ENCODE measurements at places on chromosomes 7 and 10.

DNA sequence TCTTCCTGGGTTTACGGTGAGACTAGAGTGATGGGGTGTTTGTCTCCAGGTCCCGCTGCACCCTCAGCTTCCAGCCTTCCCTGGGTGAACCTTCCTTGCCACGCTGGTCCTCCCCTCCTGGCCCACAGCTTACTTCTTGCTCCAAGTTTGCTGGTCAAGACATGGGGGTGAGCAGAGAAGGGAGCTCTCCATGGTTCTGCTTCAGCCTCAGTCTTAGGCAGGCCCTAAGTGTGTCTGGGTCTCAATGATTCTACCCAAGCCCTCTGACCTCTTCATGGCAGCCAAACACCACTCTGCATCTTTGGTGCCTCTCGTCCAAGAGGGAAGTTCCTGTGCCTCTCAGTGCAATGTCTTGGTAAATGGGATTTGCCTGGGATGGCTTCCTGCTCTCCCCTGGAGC, 356.5 kb upstream of the KLF6 start:
- DNase-seq: peak; percentile 10

DNA sequence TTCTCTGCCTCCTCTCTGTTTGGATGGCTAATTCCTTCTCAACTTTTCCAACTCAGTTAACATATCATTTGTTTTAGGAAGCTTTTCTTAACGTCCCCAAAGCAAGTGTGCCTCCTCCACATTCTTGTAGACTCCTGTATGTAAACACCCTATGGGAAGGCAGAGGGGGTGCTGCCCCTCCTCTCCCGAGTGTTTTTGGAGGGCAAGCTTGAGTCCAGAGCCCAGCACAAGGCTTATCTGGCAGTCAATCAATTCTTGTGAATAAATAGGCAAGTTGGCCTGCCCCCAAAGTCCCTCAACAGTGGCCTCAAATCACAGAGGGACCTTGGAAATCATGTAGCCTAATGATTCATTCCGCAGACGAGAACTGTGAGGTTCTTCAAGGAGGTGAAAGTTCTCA, 305.6 kb downstream of the RPS24 start:
- no peak for DNase-seq

GRCh38 chr10:12909836-12910185, 91.7 kb downstream of the CCDC3 start:
- DNase-seq: no peak

DNA sequence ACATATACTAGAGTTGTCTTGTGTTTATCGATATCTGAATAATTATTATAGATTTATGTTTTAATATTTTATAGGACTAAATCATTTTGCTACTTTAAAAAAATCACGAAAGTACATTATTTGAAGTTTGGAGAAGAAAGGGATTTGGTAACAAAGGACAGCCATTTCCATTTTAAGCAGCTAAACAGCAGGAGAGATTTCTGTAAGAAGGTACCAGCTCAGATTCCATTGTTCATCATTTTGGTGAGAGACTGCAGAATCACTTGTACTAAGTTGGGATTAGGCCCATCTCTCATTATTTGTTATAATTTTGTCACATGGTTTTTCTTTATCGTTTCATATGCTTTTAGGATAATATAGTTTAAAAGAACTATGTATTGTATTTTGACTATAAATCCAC, 46.7 kb downstream of the PALS2 start:
- no peak for DNase-seq

DNA sequence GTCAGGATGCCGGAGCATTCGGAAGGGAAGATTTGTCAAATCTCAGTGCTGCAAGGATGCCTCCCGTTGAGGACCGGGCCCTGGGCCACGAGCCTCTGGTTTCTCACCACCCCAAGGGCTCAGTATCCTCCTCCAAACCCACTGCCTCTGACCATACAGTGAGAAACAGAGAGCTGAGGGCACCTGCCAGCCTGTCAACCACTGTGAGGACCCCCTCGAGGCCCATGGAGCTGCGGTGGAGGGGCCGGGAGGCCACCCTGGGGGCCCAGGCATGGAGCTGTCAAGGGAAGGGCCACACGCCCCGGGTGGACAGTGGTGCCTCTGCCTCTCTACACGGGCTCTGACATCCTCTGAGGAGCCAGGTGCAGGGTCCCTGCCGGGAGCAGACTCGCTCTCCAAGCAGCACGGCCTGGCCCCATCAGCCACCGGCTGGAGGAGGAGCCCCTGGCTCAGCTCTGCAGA, 248.0 kb upstream of the TCERG1L start:
- no peak for DNase-seq

GRCh38 chr7:95046494-95047240, 139.3 kb downstream of the PPP1R9A start:
- no peak for DNase-seq

- no peak for DNase-seq
Measured at GRCh38 chr7:39631736-39632308, 8.4 kb downstream of the RALA start.

DNA sequence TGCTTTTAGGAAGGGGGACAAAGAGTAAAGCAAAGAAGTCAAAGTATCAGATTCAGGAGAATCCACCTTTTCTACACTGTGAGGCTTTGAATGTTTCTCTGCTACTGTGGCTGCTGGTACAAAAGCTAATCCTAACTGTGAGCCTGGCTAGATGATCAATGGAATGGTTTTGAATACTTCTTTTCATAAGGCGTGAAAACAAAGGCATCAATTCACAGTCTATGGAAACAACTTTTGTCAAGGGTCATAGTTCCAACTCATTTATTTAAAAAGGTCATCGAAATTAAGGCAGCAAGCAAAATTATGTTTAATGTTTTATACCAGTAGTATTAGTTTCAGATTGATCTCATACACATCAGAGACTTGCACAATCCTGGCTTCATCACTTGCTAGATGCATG, 118.1 kb downstream of the CTTNBP2 start:
- no peak for DNase-seq

DNA sequence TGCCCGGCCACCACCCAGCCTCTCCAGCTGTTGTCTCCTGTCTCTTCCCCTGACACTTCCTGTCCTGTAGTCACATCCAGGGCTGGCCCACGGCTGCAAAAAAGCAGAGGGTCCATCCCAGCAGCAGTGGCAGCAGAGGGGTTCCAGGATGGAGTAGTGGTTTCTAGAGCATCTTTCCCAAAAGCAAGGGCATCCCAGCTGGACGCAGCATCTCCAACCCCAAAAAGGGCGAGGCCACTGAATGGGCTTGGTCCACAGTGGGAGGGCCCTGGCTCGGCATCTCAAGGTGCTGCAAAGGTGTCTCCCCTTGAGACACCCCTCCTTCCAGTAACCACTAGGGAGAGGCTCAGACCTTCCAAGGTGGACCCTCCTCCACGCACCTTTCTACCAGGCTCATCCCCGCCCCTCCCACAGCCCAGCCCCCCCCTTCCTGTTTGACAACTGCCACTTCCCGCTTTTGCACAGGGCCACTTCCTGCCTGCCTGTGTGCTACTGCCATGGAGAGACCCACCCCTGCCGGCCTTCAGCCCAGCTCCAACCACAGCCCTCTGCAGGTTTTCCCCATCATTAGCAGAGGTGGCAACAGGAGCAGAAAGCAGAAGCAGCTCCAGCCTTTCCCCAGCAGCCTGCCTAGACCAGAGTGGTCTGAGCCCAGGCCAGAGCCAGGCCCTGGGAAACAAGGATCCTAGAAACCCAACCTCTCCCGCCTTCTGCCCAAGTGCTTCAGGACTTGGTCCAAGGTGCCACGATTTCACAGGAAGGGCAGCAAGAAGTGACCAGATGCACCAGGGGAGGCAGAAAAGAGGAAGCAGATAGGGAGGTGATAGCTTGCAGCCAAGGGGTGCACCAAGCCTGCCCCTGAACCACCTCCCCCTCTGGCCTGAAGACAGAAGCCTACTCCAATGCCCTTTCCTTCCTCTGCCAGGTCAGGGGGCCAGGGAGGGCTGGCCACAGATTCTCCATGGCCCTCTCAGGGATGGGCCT, 8.6 kb downstream of the CAMK2G start:
- DNase-seq: no peak

DNA sequence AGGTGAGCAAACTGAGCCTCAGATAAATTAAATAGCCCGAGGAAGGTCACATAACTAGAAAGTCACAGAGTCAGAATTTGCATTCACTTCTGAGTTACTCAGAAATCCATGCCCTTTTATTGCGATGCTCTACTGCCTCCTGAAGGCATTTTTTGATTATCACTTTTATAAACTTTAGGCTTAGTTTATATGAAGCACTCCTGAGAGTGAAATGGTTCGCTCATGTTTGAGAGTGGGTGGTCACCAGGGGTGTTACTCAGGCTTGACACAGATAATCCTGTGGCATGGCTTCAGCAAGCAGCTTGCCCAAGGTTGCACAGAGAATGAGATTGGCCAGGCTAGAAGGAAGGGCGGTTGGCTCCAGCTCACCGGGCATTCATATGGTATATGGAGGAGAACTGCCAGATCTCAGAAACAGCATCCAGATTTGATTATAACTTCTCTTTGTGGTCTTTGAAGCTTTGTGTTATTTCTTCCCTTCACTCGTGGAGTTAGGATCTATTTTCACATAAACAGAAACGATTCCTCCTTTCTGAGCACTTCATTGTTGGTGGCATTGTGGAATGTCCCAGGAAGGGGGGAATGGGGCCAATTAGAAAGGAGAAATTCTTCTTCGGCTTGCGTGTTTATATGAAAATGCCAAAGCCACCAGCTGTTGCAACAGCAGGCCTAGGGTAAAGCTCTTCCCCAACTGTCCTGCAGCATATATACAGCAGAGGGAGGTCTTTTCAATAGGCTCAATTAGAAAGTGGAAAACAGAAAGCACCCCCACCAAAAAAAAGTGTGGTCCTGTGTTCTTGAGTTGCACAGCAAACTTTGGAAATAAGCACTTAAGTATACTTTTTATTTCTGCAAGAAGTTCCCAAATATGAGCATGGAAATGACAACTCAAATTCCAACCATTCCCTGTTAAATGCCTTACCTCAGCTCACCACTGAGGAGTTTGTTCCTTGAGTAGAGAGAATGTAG, 628.8 kb downstream of the SUGCT start:
- no peak for DNase-seq

GRCh38 chr7:77455321-77455720, 39.2 kb upstream of the GSAP start:
- DNase-seq: no peak

GRCh38 chr10:23100331-23101030, 5.1 kb downstream of the MSRB2 start:
- DNase-seq: no peak

- DNase-seq: no peak
Measured at GRCh38 chr7:2953588-2954407, 89.9 kb downstream of the CARD11 start.

DNA sequence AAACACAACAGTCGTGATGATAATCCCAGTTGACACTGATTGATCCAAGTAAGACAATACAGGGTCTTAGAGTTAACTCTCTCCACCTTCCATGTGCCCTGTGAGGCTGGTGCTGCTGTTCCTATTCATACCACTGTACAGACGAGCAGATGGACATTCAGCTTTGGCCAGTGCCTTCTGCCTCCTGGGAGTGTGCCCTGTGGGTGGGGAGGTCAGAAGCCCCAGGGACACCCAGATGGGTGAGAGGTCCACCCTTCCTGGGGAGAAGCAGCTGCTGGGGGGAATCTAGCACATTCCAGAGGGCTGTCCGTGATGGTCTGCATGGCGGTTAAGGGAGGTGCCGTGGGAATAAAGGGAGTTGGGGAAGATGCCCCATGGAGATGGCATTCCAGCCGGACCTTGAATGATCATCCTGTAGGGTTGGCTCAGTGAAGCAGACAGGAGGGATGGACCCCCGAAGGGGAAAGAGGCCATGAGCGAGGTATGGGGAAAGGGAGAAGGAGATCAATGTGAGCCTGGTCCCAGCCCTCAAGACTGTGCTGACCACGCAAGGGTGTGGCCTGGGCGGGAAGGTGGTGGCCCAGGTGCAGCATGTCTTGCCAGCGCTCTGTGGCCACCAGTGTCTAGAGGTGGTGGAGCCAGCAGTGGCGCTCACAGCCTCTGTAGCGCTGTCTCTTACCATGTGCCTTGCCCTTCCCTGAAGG, 74.0 kb downstream of the ADCY1 start:
- no peak for DNase-seq

DNA sequence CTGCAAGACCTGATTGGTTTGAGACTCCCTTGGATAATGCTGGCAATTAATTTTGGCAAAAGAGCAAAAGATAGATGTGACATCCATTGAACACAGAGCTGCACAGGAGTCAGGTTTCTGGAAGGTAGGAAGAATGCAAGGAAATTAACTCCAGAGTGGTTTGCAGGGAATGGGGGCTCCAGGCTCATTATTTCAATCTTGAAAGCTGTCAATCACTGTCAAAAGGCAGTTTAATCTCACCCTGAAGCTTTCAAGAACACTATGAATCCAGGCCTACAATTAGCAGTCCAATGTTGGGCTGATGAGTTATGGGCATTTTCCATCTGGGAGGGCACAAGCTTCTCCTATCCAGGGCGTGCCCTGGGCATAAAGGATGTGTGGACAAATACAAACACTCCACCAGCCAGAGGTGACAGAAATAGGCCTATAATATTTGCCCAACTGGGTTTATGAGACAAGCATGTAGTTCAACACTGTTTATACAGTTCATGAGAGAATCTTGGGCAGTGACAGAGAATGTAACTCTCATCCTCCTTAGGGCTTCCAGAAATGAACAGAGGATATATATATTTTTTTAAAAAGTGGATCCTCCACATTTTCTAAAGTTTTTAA, 80.5 kb downstream of the KCNMA1 start:
- peak; percentile 95 for DNase-seq

- DNase-seq: no peak
Measured at GRCh38 chr10:129032372-129033313, 434.4 kb upstream of the MGMT start.

DNA sequence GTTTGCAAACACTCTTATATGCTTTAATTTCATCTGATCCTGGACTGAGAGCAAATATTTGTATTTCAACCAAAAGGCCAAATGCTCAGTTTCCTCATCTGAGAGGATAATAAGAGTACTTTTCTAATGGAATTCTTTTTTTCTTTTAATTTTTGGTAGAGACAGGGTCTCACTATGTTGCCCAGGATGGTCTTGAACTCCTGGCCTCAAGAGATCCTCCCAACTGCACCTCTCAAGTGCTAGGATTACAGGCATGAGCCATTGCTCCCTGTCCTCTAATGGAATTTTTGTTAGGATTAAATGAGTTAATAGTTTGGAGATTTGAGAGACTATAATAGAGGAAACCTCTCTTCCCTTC, 68.4 kb upstream of the KMT2E start:
- DNase-seq: no peak

GRCh38 chr10:86937502-86938154, 19.8 kb downstream of the MMRN2 start:
- no peak for DNase-seq

DNA sequence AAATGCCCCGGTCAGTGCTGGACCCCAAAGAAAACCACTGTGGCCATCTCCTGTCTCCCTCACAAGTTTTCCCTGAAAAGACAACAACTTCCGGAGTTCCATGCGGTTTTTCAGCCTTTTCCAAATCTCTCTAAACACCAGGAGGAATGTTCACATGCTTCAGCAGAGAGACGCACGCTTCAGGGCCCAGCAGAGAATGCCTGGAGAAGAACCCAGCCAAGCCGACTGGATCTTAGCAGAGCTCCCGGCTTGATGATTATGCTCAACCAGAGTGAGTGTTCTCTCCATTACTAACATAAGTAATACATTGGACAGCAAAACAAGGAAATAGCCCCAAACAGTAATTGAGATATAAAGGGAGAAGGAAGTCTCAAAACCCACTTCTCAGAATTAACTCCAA, 17.9 kb downstream of the PRKCQ start:
- no peak for DNase-seq

Measured in LNCaP clone FGC (cell line).